ENCODE measurements at places on chromosomes 4 and X.

DNA sequence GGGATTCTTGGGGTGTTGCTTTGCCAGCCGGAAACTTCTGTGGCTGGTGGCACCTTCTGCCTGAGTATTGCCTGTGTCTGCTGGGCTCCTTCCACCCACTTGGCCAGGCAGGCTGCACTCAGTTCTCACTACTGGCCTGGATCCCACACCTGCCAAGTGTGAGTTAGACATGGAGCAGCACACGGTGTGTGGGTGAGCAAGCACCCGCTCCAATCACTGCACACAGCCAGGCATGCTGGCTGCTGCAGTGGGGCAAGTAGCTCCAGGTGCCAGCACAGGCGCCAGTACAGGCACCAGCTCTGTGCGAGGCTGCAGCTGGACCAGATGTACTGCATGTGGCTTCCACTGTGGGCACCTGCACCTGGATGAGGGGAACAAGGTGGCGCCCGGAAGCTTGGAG, 23.9 kb downstream of the DCUN1D4 start:
- H3K36me3 ChIP-seq = no peaks in the 10 kb centered on the region
- no peak for DNase-seq
- no peak overlapping the region for H3K27ac ChIP-seq
- no peaks in the 10 kb centered on the region for H3K4me1 ChIP-seq

GRCh38 chrX:18377796-18378195, 23.3 kb upstream of the SCML2 start:
- no peak overlapping the region for H3K27ac ChIP-seq
- no peaks in the 10 kb centered on the region for H3K27me3 ChIP-seq
- H3K4me3 ChIP-seq = no peak overlapping the region

- H3K27me3 ChIP-seq = no peaks in the 10 kb centered on the region
- DNase-seq = peak; percentile 47
- H3K27ac ChIP-seq = no peak overlapping the region
- no peaks in the 10 kb centered on the region for H3K36me3 ChIP-seq
Observed at GRCh38 chr4:168646001-168646768, 149.3 kb downstream of the PALLD start.

- no peak overlapping the region for H3K4me3 ChIP-seq
- H3K4me1 ChIP-seq = no peaks in the 10 kb centered on the region
- H3K36me3 ChIP-seq = no peaks in the 10 kb centered on the region
- H3K27ac ChIP-seq = no peak overlapping the region
- DNase-seq = no peak
- no peaks in the 10 kb centered on the region for H3K27me3 ChIP-seq
Observed at GRCh38 chr4:90074322-90074886, 52.8 kb upstream of the CCSER1 start.

DNA sequence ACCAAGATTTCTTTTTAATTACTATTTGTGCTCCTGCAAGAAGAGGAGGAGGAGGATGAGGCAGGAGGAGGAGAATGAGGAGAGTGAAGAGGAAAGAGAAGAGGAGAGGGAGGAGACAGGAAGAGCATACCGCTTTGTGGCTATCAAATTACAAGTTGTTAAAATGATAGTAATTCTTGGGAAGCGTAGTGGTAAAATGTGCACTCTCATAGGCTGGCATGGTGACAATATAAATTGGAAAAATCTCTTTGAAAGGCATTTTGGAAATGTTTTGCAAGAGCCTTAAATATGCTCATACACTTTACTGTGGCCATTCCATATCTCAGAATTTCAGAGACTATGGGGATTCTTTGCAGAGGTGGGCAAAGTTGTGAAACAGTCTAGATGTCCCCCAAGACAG, 53.2 kb downstream of the MXRA5 start:
- no peak overlapping the region for H3K27ac ChIP-seq
- no peaks in the 10 kb centered on the region for H3K4me1 ChIP-seq
- no peak overlapping the region for H3K4me3 ChIP-seq
- DNase-seq = no peak

- no peak for DNase-seq
- H3K27me3 ChIP-seq = no peaks in the 10 kb centered on the region
- no peak overlapping the region for H3K4me3 ChIP-seq
- no peaks in the 10 kb centered on the region for H3K36me3 ChIP-seq
Observed at GRCh38 chr4:182188622-182189021, 54.6 kb upstream of the TENM3 start.

GRCh38 chr4:6331018-6331417, 61.4 kb downstream of the WFS1 start:
- H3K27ac ChIP-seq = no peak overlapping the region
- no peaks in the 10 kb centered on the region for H3K4me1 ChIP-seq
- no peak overlapping the region for H3K4me3 ChIP-seq
- DNase-seq = peak; percentile 28

DNA sequence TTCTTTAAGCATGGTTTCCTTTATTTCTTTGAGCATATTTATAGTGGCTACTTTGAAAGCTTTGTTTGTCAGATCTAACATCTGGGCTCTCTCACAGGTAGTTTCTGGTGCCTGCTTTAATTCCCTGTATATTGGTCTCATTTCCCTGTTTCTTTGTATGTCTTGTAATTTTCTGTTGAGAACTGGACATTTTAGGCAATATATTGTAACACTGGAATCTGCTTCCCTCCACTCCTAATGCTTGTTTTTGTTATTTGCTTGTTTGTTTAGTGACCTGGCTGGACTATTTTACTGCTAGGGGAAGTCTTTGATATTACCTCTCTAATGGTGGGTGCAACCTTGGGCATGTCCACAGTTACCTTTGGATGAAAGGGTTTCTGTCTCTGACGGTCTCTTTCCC, 25.0 kb downstream of the BMPR1B start:
- no peaks in the 10 kb centered on the region for H3K36me3 ChIP-seq
- H3K4me1 ChIP-seq = no peaks in the 10 kb centered on the region
- H3K4me3 ChIP-seq = no peak overlapping the region
- H3K27ac ChIP-seq = no peak overlapping the region
- DNase-seq = no peak
